ENCODE measurements at places on chromosomes 7 and 10. TPM values are rescaled to one million over a fixed set of nuclear protein-coding genes. Genes with fewer than 3 reads are reported as not detected.

DNA sequence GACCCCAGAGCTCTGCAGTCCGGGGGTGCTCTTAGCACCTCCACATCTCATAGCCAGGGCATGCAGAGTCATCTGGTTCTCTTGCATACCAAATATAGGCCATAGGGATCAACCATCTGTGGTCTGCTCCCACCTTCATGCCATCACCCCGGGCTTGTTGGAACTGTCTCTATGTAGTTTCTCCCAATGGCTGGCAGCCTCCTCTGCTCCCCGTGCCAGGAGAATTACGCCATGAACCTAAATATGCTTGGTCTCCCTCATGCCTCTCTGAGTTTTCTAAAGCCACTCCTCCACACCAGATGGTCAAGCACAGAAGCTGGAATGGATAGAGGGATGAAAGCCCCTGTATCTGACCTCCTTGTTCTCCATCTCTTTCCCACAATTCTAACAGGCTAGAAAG lies 302.6 kb upstream of the MYO3A start:
- DNase-seq, result no peak

TRIM73 gene
- 4.8 TPM for total RNA-seq

SUN3 gene
- not detected for total RNA-seq

GRCh38 chr10:12400266-12400931 lies 51.1 kb downstream of the CAMK1D start:
- no peak for DNase-seq

TBX20 gene
- 0.59 TPM for total RNA-seq

GRM3 gene
- total RNA-seq, result not detected

OR2A42 gene
- total RNA-seq, result 0.66 TPM

- no peak for DNase-seq
Observed at GRCh38 chr7:24075426-24075810, 208.6 kb upstream of the NPY start.

- no peak for DNase-seq
Observed at GRCh38 chr10:11510281-11510680, 101.2 kb downstream of the USP6NL start.

AS3MT gene
- 5.6 TPM for total RNA-seq

DNA sequence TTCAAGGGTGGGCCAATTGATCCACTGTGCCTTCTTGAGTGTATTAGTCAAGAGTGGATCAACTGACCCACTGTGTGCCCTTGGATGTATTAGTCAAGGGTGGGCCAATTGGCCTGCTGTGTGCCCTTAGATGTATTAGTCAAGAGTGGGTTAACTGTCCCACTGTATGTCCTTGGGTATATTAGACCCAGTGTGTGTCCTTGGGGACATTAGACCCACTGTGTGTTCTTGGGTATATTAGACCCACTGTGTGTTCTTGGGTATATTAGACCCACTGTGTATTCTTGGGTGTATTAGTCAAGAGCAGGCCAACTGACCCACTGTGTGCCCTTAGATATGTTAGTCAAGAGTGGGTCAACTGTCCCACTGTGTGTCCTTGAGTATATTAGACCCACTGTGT lies 601.8 kb downstream of the TYW1 start:
- no peak for DNase-seq

Measured in breast epithelium (tissue), 4 donors.